ENCODE measurements at places on chromosomes 1 and 21.
A peak's percentile ranks its signal among the peaks of the same experiment; 100 is the strongest.

GRCh38 chr21:38351961-38352521 is 95.2 kb downstream of the KCNJ15 start:
- peak; percentile 3 for DNase-seq

GRCh38 chr1:75334876-75335389 is 200.7 kb downstream of the LHX8 start:
- DNase-seq, result peak; percentile 8

GRCh38 chr1:161080441-161081405 is 8.6 kb downstream of the NECTIN4 start:
- DNase-seq, result no peak

GRCh38 chr1:55898181-55898580 is 681.2 kb downstream of the PLPP3 start:
- no peak for DNase-seq

DNA sequence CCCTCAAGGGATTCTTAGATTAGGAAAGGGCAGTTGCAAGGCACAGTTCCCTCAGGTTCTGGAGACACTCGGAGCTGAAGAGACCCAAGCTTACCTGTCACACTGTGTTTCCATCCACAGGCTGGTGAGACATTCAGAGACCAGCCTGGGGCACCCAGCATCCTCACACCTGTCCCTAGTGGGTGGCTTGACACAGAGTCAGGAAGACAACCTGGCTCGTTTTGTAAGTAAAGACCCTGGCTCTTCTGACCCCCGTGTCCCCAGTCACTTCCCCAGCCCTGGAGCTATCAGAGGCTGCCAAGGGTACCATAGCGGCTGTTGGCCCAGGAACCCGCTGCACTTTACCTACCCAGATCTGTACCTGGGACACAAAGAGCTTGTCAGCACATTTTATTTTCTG is 409.8 kb downstream of the MATN1 start:
- no peak for DNase-seq

GRCh38 chr1:11567244-11568065 is 86.8 kb downstream of the FBXO2 start:
- DNase-seq, result no peak

DNA sequence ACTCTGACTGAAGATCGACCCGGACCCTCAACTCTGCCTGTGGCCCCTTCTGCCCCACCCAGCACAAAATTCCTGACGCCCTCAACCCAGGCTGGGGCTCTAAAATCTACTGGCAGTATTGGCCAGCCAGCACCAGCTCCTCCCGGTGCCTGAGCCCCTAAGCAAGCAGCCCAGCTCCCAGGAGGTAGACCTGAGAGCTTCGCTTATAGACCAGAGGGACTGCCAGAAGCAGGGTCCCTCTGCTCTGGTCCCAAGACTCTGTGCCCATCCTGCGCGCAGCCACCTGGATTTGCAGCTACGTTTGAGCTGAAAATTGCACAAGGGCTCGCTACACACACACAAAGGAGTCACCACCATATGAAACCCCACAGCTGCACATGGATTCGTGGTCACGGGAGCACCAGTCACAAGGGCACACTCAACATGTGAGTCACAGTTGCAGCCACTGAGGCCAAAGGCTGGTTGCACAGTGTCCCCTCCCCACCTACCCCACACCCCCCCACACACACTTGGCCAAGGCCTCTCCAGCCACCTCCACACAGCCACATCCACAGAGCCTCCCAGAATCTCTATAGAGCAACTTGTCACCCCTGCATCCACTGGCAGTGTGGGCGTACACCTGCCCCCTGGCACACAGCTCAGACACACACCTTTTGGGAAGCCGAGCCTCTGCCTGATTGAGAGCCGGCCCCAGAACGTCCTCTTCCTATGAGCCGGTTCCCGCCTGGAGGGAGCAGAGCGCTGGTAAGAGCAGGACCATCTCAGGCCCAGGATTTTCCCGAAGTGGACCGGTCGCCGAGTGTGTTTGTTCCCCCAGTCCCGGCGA is 1.1 kb upstream of the DMBX1 start:
- DNase-seq, result no peak

GRCh38 chr1:241229711-241230110 is 127.3 kb downstream of the RGS7 start:
- no peak for DNase-seq

DNA sequence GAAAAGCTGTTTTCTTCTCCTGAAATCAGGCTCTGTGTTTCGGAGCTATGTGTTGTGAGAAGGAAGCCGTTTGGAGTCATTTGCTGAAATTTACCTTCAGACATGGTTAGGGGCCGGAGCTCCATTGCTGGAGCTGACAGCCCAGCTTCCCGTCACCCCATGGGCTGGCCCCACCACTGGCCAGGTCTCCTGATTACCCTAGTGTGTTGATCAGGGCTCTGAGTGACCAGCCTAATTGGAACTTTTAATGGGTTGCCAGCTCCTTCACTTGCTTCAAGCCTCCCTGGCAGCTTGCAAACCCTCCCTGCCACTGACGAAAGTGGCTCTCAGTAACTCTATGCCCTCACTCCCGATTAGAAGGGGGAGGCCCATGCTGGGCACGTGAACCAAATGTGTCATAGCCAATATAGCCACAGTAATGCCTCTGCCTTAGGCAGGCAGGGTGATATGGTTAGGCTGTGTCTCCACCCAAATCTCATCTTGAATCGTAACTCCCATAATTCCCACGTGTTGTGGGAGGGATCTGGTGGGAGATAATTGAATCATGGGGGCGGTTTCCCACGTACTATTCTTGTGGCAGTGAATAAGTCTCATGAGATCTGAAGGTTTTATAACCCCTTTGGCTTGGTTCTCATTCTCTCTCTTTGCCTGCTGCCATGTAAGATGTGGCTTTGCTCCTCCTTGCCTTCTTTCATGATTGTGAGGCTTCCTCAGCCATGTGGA is 224.1 kb downstream of the TRABD2B start:
- no peak for DNase-seq

DNA sequence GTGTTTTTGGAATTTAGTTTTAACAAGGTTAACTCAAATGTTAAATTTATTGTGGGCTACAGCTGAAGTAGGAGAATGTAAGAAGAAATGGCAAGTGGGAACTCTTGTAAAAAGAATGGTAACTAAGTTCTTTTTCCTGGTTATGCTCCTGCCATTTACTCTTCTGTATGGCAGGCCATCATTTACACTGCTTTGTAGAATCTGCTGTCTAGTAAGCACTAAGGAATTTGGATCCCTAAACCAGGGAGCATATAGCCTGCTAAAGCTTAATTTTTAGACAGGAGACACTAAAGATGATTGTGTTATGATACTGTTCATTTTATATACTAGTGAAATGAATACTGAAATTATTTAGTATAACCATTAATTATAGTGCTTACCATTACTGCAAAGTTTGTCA is 85.3 kb downstream of the CAMTA1 start:
- no peak for DNase-seq

GRCh38 chr1:3015744-3016143 is 5.5 kb upstream of the ACTRT2 start:
- DNase-seq, result no peak

GRCh38 chr1:9309991-9310390 is 17.3 kb downstream of the SPSB1 start:
- no peak for DNase-seq

GRCh38 chr1:79052829-79053449 is 46.4 kb upstream of the ADGRL4 start:
- no peak for DNase-seq

- DNase-seq, result peak; percentile 14
These were observed 83.3 kb downstream of the OLFML3 start for GRCh38 chr1:114062477-114063099.

DNA sequence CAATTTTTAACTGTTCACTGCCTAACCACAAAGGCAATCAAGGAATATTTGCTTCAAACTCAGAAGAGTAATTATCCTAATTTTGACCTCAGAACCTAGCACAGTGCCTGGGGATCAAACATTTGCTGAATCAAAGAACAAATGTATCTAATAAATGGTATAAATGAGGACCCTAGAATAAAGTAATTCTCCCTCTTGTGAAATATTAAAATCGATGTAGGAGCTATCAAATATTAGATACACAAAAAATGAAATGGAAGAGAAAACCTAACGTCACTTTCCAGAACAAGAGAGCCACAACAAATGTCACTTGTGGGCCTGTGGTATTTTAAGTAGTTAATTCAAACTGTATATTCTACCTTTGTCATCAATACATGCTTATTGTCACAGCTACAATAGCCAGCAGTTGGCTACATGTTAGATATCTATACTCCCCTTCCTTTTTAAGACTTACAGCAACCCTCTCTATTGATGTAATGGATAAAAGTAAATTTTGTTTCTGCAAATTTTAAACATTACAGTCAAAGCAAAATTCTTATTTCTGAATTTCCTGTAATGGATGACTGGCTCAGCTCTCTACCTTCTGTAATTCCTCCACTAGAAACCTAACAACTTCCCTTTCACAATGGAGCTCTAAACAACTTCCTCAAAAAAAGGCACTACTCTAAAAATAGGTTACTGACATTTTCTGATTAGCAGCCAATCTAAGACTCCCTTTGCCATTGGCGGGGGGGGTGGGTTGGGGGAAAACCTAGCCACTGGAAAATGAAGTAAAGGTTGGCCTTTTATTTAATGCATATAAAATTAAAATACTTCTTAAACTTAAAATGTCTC is 37.6 kb downstream of the PUM1 start:
- DNase-seq, result no peak

GRCh38 chr1:81298266-81298665 is 502.5 kb upstream of the ADGRL2 start:
- DNase-seq, result no peak

- DNase-seq, result no peak
These were observed 43.4 kb downstream of the SLC45A1 start for GRCh38 chr1:8361198-8361849.

DNA sequence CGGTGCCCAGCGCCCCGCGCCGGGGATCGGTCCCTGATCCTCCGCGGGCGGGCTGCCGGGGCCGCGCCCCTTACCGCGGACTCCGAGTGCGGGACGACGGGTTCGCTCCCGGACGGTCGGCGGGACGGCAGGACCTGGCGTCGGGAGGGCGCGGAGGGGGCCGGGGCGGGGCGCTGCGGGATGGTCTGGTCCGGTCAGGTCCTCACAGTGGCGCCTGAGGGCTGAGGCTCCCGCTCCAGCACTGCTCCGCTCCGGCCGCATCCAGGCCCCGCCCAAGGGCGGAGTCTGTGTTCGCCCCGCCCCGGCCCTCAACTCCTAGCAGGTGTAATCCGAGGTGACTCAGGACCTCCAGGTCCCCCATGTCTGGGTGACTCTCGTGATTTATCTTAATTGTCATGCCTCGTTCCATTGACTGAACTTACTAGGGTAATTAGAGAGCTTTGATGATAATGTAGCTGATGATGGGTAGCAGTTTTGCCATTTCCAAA is at the start of gene RAB3B:
Gene RAB3B, minus strand, starts transcription at position 223 of the 488 bp plus-strand sequence. CDS start 13,583 bp downstream, outside the sequence.
- DNase-seq, result peak; percentile 88

DNA sequence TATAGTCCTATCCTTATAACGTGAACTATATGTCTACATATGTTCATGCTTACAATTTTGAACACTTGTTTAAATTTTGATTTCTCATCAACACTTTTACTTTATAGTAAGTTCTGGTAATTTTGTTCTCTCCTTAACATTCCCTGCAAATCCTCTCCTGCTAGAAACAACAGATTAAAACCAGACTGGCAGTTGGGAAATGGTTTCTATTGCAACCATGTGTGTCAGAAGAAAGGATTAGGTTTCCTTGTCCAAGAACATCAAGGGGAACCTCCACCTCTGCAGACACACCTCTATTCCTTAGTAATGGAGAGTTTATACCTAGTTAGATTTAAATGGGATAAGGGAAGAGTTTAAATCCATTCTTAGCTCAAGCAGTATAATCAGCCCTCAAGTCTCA is 3.3 kb upstream of the WARS2 start:
- no peak for DNase-seq

GRCh38 chr21:38914528-38915293 is 109.0 kb downstream of the ETS2 start:
- no peak for DNase-seq

DNA sequence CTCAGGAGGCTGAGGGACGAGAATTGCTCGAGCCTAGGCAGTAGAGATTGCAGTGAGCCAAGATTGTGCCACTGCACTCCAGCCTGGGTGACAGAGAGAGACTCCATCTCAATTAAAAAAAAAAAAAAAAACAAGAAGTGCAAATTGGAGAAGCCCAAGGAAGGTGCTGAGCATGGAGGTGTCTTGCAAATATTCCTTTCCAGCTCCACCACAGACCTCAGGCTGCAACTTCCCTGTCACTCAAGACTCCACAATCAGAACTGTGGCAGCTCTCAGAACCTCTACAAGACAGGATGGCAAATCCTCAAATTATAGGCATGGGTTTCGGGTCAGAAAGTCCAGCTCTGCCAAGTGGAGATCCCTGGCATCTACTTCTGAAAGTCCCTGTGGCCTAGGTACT is 104.4 kb upstream of the TIAM1 start:
- DNase-seq, result no peak

DNA sequence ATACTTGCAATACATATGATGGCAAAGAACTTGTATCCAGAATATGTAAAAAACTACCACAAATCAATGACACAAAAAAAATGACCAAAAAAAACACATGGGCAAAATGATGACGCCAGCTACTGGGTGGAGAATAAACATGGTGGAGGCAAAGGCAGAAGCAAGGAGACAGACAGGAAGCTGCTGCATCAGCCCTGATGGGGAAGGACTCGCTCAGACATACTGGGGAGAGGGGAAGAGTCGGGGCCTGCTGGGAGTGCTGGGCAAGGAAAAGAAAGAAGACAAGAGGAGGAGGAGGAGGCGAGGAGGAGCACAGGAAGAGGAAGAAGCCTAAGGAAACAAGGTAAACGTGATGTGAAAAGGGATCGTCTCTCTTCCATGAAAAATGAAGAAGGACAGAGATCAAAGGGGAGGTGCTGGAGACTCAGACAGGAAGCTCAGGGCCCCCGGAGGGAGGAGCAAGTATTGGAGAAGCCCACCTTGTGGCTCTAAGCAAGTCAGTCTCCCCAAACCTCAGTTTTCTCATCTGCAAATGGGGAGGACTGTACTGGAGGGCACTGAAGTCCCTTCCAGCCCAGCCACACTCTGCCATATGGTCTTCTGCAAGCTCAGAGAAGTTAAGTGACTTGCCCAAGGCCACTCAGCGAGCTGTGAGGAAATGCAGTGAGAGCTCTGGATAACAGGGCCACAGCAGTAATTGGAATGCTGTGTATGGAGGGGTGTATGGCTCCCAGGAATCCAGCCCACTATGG is 24.2 kb downstream of the OLFML2B start:
- no peak for DNase-seq
